ENCODE measurements at places on chromosomes 12 and 14.
A peak's percentile ranks its signal among the peaks of the same experiment; 100 is the strongest.

DNA sequence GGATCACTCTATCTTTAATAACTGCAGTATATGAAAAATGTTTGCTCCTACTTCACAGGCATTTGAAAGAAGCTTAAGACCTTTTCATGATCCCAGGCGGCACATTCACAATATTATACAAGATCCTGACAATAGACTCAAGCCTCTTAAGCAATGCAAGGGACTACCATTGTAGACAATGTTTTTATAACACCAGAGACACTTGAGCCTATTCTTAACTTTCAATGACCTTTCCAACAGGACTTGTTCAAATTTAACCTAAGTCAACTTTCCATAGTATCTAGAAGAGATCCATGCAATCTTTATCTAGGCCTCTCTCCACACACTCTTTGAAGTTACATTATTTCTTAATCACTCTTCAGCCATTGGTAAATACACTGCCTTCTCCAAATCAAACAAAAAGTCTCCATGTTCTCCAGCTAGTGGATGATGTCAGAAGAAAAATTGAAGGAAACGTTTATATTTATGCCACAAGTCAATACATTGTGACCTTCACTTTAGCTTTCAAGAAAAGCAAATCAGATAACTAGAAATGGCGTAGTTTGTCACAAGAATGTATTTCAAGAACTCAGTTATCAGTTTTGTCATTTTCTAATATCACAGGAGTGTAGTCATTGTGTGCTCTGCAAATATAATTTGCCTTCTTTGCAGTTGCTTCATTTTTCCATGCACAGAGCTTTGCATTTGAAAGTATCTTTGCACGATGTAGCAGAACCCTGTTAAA lies 41.2 kb downstream of the PHLDA1 start:
- H3K36me3 ChIP-seq, result no peaks in the 10 kb centered on the region
- H3K27me3 ChIP-seq, result peaks cover 5% of the 10 kb centered on the region
- no peak overlapping the region for H3K27ac ChIP-seq
- no peaks in the 10 kb centered on the region for H3K4me1 ChIP-seq

GRCh38 chr12:131264635-131265034 lies 310.9 kb downstream of the ADGRD1 start:
- H3K4me1 ChIP-seq, result no peaks in the 10 kb centered on the region
- H3K4me3 ChIP-seq, result no peak overlapping the region
- H3K27me3 ChIP-seq, result no peaks in the 10 kb centered on the region
- no peaks in the 10 kb centered on the region for H3K36me3 ChIP-seq
- no peak overlapping the region for H3K27ac ChIP-seq

- H3K4me3 ChIP-seq, result peak overlapping the region; percentile 94
- H3K36me3 ChIP-seq, result no peaks in the 10 kb centered on the region
- H3K27me3 ChIP-seq, result no peaks in the 10 kb centered on the region
- DNase-seq, result peak; percentile 49
These were observed 589 bp downstream of the ATF1 start for GRCh38 chr12:50764286-50765094.

- no peak overlapping the region for H3K4me3 ChIP-seq
- H3K27ac ChIP-seq, result no peak overlapping the region
- H3K36me3 ChIP-seq, result no peaks in the 10 kb centered on the region
- DNase-seq, result no peak
- H3K27me3 ChIP-seq, result no peaks in the 10 kb centered on the region
These were observed 336.8 kb downstream of the NAV3 start for GRCh38 chr12:78167510-78167909.

- H3K4me1 ChIP-seq, result peaks cover 27% of the 10 kb centered on the region
- no peak for DNase-seq
- no peaks in the 10 kb centered on the region for H3K36me3 ChIP-seq
These were observed 40.2 kb downstream of the RTN1 start for GRCh38 chr14:59830338-59830734.

DNA sequence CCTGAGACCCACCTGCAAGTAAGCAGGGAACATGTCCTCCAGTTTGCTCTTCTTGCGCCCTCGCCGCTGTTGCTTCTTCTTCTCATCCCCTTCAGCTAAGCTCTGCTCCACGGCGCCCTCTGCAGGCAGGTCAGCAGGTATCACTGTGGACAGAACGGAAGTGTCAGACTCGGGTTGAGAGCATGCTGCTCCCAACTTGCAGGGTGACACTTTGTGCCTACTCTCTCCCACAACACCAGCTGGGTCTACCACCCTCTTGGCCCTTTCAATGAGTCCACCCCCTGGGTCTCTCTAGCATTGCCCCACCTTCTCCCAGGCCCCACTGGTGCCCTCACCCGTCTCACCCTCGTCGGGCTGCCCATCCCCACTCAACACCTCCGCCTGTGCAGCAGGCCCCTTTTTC lies 16.7 kb downstream of the KMT2D start:
- no peak overlapping the region for H3K27ac ChIP-seq
- H3K27me3 ChIP-seq, result no peaks in the 10 kb centered on the region
- H3K4me1 ChIP-seq, result no peaks in the 10 kb centered on the region
- peaks cover 23% of the 10 kb centered on the region for H3K36me3 ChIP-seq
- peak; percentile 64 for DNase-seq
- H3K4me3 ChIP-seq, result no peak overlapping the region

DNA sequence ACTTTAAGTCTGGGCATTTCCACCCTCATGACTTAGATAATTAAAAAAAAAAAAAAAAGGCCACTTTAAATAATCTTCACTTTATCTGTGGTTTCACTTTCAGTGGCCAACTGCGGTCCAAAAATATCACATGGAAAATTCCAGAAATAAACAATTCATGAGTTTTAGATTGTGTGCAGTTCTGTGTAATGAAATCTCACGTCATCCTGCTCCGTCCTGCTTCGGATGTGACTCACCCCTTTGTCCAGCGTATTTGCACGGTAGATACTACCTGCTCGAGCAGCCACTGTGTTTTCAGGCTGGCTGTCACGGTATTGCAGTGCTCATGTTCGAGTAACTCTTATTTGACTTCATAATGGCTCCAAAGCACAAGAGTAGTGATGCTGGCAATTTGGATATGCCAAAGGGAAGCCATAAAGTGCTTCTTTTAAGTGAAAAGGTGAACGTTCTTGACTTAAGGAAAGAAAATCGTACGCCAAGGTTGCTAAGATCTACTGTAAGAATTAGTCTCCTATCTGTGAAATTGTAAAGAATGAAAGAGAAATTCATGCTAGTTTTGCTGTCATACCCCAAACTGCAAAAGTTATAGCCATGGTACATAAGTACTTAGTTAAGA lies 2.4 kb downstream of the E2F7 start:
- H3K4me1 ChIP-seq, result peaks cover 22% of the 10 kb centered on the region
- H3K36me3 ChIP-seq, result peaks cover 12% of the 10 kb centered on the region
- no peak overlapping the region for H3K27ac ChIP-seq
- no peaks in the 10 kb centered on the region for H3K27me3 ChIP-seq
- H3K4me3 ChIP-seq, result no peak overlapping the region
